Activated T-cell treated with anti-CD3 and anti-CD28 coated beads, Interleukin-2, amount 50 U/mL, for 72 hours (primary cell): ENCODE measurements at places on chromosomes 1 and 21.

DNA sequence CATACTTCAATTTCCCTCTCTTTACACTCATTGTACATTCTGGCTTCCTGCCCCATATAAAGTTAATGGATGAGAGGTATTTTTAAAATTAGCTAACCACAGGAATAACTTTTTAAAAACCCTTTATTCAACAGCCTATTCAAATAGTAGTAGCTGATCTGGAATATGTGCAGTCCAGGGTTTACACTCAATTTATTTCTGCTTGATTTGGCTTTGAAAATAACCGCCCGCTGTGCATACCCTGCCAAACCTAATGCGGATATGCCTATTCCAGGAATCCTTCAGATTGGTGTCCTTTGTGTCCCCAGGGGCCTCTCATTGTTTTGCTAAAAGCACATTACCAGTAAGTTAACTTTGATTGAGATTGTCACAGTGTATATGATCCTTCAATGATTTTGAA lies 1686.2 kb downstream of the PLA2G4A start:
- no peak for DNase-seq
- H3K36me3 ChIP-seq = no peaks in the 10 kb centered on the region
- no peaks in the 10 kb centered on the region for H3K4me1 ChIP-seq
- H3K27me3 ChIP-seq = no peaks in the 10 kb centered on the region

- H3K27ac ChIP-seq = no peak overlapping the region
- no peak for DNase-seq
- no peaks in the 10 kb centered on the region for H3K27me3 ChIP-seq
Measured at GRCh38 chr1:87368907-87369306, 40.2 kb downstream of the LMO4 start.

DNA sequence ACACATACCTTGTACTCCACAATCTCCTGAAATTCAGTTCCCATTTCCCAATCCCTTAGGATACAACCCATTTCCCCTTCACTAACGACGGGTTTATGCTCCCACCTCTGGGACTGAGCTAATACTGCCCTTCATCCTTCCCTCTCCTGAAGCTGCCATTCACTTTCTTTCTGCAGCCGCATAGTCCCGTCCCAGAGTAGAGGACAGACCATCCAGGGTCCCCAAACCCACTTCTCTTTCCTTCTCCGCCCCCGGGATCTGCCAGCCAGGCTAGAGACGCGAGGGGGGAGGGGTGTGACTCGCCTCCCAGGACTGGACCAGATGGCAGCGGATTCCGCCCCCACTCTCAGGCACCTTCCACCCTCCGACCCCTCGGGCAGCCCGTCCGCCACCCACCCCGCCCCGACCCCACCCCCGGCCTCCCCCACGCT lies 679 bp downstream of the ABL2 start:
- H3K4me1 ChIP-seq = peaks cover 34% of the 10 kb centered on the region
- H3K36me3 ChIP-seq = peaks cover 3% of the 10 kb centered on the region
- peak overlapping the region; percentile 64 for H3K27ac ChIP-seq
- no peaks in the 10 kb centered on the region for H3K27me3 ChIP-seq
- peak overlapping the region; percentile 79 for H3K4me3 ChIP-seq

DNA sequence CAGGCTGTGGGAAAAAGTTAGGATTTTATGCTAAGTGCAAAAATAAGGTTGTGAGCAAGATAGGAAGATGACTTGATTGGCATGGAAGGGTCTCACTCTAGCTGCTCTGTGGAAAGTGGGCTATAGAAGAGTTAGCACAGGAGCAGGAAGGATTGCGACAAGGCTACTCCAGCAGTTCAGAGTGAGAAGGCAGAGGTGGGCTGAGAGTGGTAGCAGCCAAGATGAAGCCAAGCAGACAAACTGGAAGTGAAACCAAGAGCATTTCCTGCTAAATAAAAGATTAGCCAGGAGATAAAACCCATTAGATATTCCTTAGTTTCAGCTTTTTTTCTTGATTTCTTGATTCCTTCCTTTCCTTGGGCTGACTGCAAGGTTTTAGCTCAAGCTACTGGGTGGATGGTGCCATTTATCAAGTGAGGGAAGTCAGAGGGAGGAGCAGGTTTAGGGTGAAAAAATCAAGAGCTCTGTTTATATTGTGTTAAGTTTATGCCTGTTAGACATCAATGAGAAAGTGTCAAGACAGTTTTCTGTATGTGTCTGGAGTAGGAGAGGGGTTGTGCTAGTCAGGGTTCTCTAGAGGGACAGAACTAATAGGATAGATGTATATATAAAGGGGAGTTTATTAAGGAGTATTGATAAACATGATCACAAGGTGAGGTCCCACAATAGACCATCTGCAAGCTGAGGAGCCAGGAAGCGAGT lies 33.1 kb upstream of the ZNF644 start:
- H3K27me3 ChIP-seq = peaks cover under 1% of the 10 kb centered on the region
- H3K27ac ChIP-seq = no peak overlapping the region
- H3K4me3 ChIP-seq = no peak overlapping the region

GRCh38 chr1:101420406-101420805 lies 183.6 kb downstream of the S1PR1 start:
- no peaks in the 10 kb centered on the region for H3K36me3 ChIP-seq
- no peaks in the 10 kb centered on the region for H3K4me1 ChIP-seq
- H3K4me3 ChIP-seq = no peak overlapping the region
- DNase-seq = no peak
- no peak overlapping the region for H3K27ac ChIP-seq
